Muscle of leg (tissue), 16 donors: ENCODE measurements at places on chromosomes 16 and 17. TPM values are rescaled to one million over a fixed set of nuclear protein-coding genes. Genes with fewer than 3 reads are reported as not detected.

- DNase-seq, result peak; percentile 95
Measured at GRCh38 chr16:85137323-85138072, 25.2 kb upstream of the CIBAR2 start.

GRCh38 chr16:86799367-86799766, 221.0 kb downstream of the FOXL1 start:
- no peak for DNase-seq

- peak; percentile 43 for DNase-seq
Measured at GRCh38 chr16:12542818-12543699, 260.6 kb downstream of the CPPED1 start.

DNA sequence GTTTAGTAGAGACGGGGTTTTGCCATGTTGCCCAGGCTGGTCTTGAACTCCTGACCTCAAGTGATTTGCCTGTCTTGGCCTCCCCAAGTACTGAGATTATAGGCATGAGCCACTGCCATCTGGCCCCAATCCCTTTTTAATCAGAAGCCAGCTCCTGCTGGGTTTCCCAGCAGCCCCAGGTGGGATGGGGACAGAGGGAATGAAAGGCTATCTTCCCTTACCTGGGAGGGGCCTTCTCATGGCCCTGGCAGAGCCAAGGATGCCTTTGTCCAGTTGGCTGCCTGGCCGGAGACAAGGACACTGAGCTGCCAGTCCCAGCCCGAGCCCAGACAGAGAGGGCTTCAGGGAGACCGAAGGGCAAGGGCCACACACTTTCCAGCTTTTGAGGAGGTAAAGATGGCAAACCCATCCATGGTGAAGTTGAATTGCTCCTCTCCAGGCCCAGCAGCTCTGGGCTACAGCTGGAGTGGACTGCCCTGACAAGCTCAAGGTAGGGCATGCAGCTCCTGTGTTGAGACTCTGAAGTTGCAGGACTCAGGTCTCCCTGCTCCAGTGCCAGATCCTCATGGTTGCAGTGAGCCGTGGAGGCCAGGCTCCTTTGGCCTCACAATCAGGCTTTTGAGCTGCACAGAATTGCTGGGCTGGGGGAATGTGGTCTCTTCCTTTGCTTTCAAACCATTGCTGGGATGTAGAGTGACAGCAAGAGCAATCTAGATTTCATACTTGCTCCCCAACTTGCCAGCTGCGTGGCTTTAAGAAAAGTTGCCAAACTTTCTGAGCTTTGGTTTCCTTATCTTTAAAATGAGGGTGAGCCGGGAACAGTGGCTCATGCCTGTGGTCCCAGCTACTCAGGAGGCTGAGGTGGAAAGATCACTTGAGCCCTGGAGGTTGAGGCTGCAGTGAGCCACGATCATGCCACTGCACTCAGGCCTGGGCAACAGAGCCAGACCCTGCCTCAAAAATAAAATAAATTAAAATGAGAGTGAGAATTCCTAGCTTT, 44.5 kb upstream of the IL34 start:
- no peak for DNase-seq

GRCh38 chr16:82197540-82198240, 27.7 kb upstream of the MPHOSPH6 start:
- DNase-seq, result no peak

- no peak for DNase-seq
Measured at GRCh38 chr17:46732160-46732559, 86.3 kb downstream of the WNT3 start.

DNA sequence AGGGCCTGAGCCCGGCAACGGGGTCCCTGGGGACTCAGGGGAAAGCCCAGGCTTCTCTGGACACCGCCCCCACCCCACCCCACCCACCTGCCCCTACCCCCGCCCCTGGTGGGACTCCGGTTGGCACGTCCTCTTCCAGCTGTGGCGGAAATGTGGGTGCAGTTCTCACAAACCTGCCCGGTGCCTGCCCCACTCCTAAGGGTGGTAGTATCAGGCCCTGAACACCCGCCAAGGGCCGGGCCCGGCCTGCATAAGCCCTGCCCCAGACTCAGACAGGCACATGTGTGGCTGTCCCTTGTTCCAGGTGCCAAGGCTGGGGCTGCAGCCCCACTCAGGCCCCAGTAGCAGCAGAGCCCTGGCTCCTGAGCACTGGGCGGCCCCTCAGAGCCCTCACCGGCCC, 58.1 kb downstream of the ACTG1 start:
- DNase-seq, result no peak

QRICH2 gene
- polyA plus RNA-seq, result 4.5 TPM

KRT12 gene
- 0.14 TPM for polyA plus RNA-seq
